ENCODE measurements at places on chromosomes 12 and 14.

GRCh38 chr14:99252940-99253868 is 18.8 kb downstream of the BCL11B start:
- no peaks in the 10 kb centered on the region for H3K36me3 ChIP-seq
- no peak overlapping the region for H3K4me3 ChIP-seq
- no peak for DNase-seq
- H3K4me1 ChIP-seq = no peaks in the 10 kb centered on the region

- no peak overlapping the region for H3K27ac ChIP-seq
- no peaks in the 10 kb centered on the region for H3K27me3 ChIP-seq
- DNase-seq = no peak
- no peak overlapping the region for H3K4me3 ChIP-seq
Measured at GRCh38 chr14:54219261-54220070, 177.3 kb upstream of the CDKN3 start.

GRCh38 chr12:22415342-22416309 is 81.1 kb upstream of the ST8SIA1 start:
- no peaks in the 10 kb centered on the region for H3K4me1 ChIP-seq
- no peak overlapping the region for H3K27ac ChIP-seq
- DNase-seq = no peak
- no peaks in the 10 kb centered on the region for H3K27me3 ChIP-seq
- no peak overlapping the region for H3K4me3 ChIP-seq

GRCh38 chr12:39464976-39465695 is 22.2 kb upstream of the KIF21A start:
- DNase-seq = no peak
- no peak overlapping the region for H3K4me3 ChIP-seq
- H3K4me1 ChIP-seq = no peaks in the 10 kb centered on the region
- no peak overlapping the region for H3K27ac ChIP-seq

- no peak for DNase-seq
- H3K4me3 ChIP-seq = no peak overlapping the region
- no peaks in the 10 kb centered on the region for H3K4me1 ChIP-seq
- no peak overlapping the region for H3K27ac ChIP-seq
- no peaks in the 10 kb centered on the region for H3K36me3 ChIP-seq
- no peaks in the 10 kb centered on the region for H3K27me3 ChIP-seq
Measured at GRCh38 chr14:67251573-67252226, 10.5 kb downstream of the PALS1 start.

DNA sequence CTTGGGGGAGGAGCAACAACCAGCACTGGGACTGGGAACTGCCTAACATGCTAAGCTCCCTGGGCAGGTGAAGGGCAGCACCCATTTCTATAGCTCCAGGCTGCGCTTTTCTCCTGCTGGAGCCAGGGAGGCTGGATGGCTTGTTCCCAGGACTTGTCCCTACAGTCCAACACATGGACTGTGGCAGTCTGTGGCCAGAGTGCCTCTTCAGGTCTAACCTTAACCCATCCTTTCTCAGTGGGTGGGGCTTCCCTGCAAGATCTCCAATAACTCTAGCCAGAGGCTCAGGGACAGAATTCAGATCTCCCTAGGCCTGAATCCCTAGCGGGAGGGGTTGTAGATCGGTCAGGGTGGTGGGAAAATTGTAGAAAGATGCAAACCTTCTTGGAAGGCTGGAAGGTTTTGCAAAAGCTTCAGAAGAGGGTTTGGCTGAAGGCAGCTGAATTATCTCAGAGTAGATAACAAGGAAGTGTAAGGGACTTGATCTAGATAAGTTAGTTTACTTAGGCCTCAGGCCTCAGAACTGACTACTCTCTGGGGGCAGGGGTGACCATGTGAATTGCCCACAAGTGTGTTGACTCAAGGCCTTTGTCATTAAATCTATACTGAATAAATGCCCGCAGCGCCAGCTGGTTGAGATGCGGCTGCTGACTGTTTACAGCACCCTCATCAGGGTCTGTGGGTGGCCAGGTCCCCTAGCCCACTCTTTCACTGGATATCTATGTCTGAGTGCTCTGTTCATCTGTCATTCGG is 60.7 kb downstream of the SSPN start:
- no peak overlapping the region for H3K27ac ChIP-seq
- no peak overlapping the region for H3K4me3 ChIP-seq
- peaks cover 7% of the 10 kb centered on the region for H3K4me1 ChIP-seq
- no peaks in the 10 kb centered on the region for H3K36me3 ChIP-seq
- no peak for DNase-seq
- H3K27me3 ChIP-seq = no peaks in the 10 kb centered on the region

DNA sequence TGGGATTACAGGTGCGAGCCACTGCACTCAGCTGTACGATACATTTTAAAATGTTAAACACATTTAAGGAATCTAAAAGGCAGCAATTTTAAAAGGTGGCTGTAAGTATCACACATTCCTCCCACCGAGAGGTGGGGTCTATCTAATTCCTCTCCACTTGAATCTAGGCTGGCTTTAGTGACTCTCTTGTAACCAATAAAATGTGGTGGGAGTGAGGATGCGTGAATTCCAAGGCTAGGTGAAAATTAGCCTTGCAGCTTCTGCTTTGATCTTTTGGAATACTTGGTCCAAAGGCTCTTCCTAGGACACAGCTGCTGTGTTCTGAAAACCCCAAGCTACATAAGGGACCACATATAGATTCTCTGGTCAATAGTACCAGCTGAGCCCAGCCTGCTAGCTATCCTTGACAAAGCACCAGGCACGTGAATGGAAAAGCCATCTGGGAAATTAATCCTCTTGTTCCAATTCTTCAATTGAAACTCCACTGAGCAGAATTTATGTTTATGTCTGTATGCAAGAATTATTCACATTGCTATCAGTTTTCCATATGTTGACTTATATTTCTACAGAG is 8.8 kb upstream of the GPRC5D start:
- no peak overlapping the region for H3K27ac ChIP-seq
- H3K27me3 ChIP-seq = no peaks in the 10 kb centered on the region
- no peak for DNase-seq

DNA sequence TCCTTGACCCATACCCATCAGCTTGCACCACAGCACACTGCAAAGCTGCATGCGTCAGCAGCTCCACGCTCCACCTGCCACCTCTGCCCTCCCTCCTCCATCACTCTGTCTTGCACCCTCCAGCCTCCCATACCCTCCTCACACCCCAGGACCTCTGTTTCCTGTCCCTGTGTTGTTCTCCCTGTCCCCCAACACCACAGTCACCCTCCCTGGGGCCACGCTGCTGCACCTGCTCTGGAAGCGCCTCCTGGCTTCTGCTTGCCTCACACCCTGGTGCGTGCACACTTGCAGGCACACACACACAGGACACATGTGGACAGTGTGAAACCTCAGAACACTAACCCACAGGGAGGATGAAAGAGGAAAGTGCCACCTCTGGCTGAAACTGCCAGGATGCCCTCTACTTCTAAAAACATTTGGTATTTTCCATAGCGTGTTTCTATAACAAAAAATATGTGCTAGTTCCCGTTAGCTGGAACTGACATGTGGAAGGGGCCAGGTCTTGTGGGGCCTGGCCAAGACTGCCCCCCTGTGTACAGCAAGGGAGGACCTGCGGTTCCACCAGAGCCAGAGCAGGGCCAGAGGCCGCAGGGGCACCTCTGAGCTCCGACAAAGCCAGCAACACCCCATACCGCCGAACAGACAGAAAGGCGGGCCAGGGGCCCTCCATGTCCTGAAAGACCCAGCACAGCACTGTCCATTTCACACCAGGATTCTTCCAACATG is 10.0 kb downstream of the BRF1 start:
- no peak for DNase-seq
- no peaks in the 10 kb centered on the region for H3K27me3 ChIP-seq
- no peaks in the 10 kb centered on the region for H3K36me3 ChIP-seq
- H3K4me3 ChIP-seq = no peak overlapping the region
- no peak overlapping the region for H3K27ac ChIP-seq

GRCh38 chr12:77535734-77536133 is 295.0 kb upstream of the NAV3 start:
- H3K36me3 ChIP-seq = no peaks in the 10 kb centered on the region
- no peak overlapping the region for H3K27ac ChIP-seq
- H3K27me3 ChIP-seq = no peaks in the 10 kb centered on the region

GRCh38 chr14:42965512-42965911 is 1358.8 kb downstream of the LRFN5 start:
- peak; percentile 49 for DNase-seq
- H3K4me3 ChIP-seq = no peak overlapping the region
- H3K27me3 ChIP-seq = no peaks in the 10 kb centered on the region
- peaks cover 7% of the 10 kb centered on the region for H3K4me1 ChIP-seq
- H3K36me3 ChIP-seq = no peaks in the 10 kb centered on the region

DNA sequence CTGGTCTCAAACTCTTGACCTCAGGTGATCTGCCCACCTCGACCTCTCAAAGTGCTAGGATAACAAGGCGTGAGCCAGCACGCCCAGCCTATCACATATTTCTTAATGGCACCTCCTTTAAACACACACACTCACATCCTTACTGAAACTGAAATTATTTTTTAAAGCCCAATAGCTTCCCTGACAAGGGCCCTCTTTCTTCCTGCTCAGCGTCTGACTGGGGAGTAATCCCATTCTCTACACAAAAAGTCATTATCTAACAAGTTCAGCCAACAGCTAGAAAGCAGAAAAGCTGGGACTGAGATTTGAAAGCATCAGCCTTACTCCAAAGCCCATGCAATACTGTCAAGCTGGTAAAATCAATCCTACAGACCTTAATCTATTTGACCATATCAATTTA is 10.0 kb upstream of the AICDA start:
- DNase-seq = no peak
- no peaks in the 10 kb centered on the region for H3K27me3 ChIP-seq
- no peaks in the 10 kb centered on the region for H3K4me1 ChIP-seq
- H3K4me3 ChIP-seq = no peak overlapping the region
- H3K36me3 ChIP-seq = no peaks in the 10 kb centered on the region

GRCh38 chr14:61631045-61631687 is 64.1 kb upstream of the HIF1A start:
- H3K27me3 ChIP-seq = no peaks in the 10 kb centered on the region
- no peak overlapping the region for H3K4me3 ChIP-seq
- DNase-seq = no peak
- peaks cover 15% of the 10 kb centered on the region for H3K4me1 ChIP-seq

DNA sequence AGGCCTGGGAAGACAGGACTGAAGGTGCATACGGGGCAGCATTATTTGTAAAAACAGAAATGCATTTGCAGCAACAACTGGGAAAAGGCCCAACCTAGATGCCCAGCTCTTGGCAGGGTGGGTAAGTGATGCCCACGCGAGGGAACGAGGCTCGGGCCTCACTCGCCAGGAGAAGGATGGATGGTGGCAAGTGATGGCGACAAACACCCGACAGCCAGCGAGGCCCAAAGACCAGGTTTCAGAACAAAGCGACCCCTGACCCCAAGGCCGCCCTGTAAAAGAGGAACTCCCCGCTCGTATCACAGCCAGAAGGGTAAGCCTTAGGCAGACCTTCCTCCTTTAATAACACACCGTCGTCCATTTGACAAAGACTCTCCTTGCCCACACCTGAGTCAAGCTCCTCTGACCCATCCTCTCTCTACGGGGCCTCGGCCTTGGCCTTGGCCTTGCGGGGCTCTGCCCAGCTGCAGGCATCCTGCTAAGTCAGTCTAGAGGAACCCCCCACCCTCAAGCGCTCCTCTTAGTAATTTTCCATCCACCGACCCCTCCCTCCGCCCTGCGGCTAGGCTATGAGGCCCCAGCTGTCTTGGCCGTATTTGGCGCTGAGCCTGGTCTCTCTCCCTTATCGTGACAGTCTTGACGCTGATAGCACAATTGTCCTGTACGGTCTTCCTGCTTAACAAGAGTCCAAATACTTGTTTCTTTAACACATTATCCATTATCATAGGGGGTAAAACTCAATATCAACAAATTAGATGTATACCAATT is 80.2 kb downstream of the NCOR2 start:
- H3K4me3 ChIP-seq = no peak overlapping the region
- H3K27ac ChIP-seq = no peak overlapping the region
- no peak for DNase-seq
